Fibroblast of villous mesenchyme (primary cell): ENCODE measurements at places on chromosomes 4 and X. TPM values are rescaled to one million over a fixed set of nuclear protein-coding genes. Genes with fewer than 3 reads are reported as not detected.
A peak's percentile ranks its signal among the peaks of the same experiment; 100 is the strongest.

The TMEM31 gene
- 0.32 TPM in 1 of 2 replicates, not detected in the other for total RNA-seq

DNA sequence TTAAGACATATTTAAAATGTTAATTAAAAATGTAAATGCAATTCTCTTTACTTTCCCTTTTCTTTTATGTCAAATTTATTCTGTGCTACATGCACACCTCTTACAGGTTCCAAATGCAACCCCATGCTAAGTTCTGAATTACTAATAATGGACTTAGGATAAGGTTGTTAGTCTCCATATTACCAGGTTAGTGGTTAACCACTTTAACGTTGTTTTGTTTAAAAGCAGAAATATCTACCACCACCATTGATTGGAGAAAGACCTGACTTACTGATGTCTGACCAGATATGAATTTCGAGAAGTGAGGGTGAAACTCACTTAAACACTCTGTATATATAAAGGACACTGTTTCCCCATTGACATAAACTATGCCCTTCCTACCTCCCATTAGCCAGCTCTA is 6.9 kb upstream of the TRPC3 start:
- DNase-seq = no peak

DNA sequence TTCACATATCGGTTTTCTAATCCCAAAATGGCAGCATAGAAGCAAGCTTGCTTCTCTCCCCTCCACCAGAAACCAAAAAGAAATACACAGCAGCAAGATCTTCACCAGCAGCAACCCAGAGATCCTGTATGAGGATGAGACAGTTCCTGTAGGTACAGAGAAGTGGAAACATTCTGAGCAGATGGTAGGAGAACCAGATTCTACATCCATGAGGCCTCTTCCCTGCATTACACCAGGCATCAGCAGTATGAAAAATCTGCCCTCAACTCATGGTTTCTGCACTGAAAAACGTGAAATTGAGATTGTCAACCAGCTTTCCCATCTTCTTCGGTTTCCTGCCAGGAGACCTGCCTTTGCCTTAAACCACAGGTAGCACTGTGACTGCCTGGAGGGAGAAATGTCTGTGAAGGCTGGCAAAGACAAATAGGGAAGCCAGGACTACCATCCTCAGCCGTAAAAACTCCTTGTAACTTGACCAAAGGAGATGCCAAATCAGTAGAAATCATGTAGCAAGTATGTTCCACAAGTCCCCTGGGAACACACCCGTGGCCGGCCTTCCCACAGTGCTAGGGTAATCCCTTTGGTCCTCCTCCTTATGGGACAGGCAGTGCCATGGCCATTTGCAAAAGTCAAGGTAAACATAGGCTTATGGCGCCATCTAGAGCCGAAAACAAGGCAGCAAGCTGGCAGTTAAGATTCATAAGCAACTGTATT is 24.0 kb upstream of the MTHFD2L start:
- DNase-seq = peak; percentile 92

- DNase-seq = no peak
Observed at GRCh38 chr4:44817930-44818329, 91.6 kb upstream of the GNPDA2 start.

- no peak for DNase-seq
Observed at GRCh38 chr4:25163196-25163595, 2.9 kb upstream of the SEPSECS start.

DNA sequence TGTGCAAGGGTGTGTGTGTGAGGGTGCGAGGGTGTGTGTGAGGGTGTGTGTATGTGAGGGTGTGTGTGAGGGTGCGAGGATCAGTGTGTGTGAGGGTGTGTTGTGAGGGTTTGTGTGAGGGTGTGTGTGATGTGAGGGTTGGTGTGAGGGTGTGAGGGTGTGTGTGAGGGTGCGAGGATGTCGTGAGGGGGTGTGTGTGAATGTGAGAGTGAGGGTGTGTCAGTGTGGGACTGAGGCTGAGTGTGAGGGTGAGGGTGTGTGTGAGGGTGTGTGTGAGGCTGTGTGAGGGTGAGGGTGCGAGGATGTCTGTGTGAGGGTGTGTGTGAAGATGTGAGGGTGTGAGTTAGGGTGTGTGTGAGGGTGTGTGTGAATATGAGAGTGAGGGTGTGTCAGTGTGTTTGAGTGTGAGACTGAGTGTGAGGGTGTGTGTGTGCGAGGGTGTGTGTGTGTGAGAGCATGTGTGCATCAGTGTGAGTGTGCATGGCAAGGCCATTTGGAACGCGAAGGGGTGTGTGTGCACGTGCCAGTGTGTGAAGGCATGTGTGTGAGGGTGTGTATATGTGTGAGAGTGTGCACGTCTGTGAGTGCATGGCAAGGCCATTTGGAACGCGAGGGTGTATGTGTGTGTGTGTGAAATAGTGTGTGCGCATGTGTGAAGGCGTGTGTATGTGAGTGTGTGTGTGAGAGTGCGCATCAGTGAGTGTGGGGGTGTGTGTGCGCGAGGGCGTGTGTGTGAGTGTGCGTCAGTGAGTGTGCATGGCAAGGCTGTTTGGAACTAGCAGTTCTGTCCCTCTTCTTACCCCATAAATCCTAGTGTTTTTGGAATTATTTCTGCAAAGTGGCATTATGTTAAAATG is 69.8 kb downstream of the RGS12 start:
- DNase-seq = no peak

DNA sequence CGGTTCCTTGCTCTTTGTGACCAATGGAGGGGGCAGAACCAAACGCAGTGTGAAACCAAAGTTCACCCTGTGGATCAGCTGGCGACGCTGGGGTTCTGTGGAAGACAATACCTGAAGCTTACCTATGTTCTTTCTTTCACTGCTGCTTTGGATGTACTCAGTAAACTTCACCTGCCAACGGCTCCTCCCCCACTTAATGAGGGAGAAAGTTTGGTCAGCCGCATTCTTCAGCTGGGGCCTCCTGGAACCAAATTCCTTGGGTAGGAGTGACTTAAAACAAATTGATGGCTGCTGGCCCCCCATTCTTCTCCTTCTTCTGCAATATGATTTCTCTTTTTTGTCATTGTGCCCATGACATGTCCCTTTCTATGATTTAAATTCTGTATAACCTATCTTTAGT is 282.4 kb downstream of the ANK2 start:
- DNase-seq = no peak

- no peak for DNase-seq
Observed at GRCh38 chr4:6263526-6264224, 6.0 kb upstream of the WFS1 start.

DNA sequence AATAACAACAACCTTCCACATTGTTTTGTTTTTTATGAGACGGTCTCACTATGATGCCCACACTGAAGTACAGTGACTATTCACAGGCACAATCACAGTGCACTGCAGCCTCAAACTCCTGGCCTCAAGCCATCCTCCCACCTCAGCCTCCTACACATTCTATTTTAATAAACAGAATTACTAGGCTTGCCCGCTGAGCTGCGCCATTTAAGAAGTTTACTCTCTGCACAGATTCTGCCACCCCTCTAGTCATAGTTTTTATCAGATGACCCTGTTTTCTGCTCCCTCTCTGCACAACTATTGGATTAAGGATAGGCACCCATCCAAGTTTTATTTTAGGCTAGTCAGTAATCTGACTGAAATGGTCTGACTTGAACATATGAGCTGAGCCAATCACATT is 11.3 kb upstream of the COX18 start:
- peak; percentile 20 for DNase-seq

GRCh38 chrX:137574102-137574783 is 8.3 kb downstream of the ZIC3 start:
- no peak for DNase-seq

DNA sequence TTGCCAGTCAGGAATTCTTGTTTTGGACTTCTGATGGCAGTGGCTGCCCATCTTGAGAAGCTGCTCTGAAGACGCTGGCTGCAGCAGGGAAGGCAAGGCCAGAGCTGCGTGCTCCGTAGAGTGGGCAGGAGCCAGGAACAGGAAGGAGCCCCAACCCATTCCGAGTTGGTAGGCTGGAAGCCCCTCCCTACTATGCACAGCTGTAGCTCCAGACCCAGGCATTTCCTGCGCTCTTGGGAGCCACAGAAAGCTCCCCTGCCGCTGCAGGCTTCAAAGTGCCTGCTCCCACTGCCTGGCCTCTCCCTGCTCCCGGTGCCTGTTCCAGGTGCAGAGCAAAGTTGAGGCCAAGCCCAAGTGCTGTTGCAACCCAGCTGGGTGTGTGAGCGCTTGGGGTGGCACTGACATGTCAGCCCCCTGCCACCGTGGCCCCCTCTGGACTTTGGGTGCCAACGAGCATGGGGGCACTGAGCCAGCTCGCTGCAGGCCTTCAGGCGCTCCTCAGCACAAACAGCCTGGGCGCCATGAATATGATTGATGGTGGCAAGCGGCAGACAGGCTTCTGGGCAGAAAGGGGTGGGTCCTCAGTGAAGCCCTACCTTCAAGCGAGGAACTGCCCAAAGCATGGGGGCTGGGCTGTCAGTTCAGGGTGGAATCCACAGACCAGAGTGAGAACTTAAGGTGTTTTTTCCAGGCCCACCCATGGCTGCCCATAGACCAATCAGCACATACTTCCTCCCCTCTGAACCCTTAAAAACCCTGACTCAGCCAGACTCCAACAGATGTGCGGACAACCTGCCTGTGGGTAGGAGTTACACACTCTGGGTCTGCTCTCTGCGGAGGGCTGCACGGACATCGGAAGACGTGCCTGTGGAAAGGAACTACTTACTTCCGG is 677.2 kb upstream of the INTU start:
- DNase-seq = no peak

- DNase-seq = no peak
Observed at GRCh38 chr4:123469245-123469644, 72.7 kb downstream of the SPRY1 start.

The FAM120C gene
- 7.7 and 8.6 TPM in 2 replicates for total RNA-seq

DNA sequence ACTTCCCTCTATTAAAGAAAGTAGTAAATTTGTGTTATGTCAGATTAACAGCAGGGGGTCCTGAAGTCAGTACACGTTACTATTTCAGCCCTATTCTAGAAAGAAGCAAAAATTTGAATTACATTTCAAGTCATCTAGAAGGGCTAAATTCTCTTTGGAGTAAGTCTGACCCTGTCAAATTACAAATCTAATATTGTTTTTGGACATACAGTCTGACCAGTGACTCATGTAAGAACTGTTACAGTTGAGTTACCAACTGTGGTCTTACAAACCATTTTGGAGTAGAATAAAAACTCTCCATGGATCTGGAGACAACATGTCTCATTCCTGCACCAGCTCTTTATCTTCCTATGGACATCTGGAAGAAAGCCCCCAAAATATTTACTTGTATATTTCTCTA is 36.0 kb upstream of the GYPA start:
- no peak for DNase-seq

- peak; percentile 70 for DNase-seq
Observed at GRCh38 chr4:11700751-11701226, 272.1 kb upstream of the HS3ST1 start.
